ENCODE measurements at places on chromosomes 12 and 14.

GRCh38 chr12:105468464-105468863 is 138.0 kb downstream of the C12orf75 start:
- DNase-seq = no peak

GRCh38 chr12:11307143-11307542 is 3.1 kb downstream of the PRB4 start:
- DNase-seq = no peak

GRCh38 chr12:83538361-83538965 is 851.8 kb downstream of the TMTC2 start:
- DNase-seq = no peak

GRCh38 chr12:52903285-52903854 is 1.5 kb downstream of the KRT8 start:
- DNase-seq = peak; percentile 51

DNA sequence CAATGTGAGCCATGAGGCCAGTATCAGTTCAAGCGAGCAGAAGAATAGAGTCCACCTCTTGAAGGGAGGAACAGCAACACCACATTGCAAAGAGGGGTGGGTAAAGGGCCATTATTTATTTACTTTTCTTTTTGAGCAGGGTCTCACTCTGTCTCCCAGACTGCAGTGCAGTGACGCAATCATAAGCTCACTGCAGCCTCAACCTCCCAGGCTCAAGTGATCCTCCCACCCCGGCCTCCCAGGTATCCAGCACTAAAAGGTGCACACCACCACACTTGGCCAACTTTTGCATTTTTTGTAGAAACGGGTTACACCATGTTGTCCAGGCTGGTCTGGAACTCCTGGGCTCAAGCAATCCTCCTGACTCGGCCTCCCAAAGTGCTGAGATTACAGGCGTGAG is 42.9 kb upstream of the CIT start:
- no peak for DNase-seq

- DNase-seq = no peak
Measured at GRCh38 chr12:46900734-46901463, 75.1 kb upstream of the SLC38A4 start.

DNA sequence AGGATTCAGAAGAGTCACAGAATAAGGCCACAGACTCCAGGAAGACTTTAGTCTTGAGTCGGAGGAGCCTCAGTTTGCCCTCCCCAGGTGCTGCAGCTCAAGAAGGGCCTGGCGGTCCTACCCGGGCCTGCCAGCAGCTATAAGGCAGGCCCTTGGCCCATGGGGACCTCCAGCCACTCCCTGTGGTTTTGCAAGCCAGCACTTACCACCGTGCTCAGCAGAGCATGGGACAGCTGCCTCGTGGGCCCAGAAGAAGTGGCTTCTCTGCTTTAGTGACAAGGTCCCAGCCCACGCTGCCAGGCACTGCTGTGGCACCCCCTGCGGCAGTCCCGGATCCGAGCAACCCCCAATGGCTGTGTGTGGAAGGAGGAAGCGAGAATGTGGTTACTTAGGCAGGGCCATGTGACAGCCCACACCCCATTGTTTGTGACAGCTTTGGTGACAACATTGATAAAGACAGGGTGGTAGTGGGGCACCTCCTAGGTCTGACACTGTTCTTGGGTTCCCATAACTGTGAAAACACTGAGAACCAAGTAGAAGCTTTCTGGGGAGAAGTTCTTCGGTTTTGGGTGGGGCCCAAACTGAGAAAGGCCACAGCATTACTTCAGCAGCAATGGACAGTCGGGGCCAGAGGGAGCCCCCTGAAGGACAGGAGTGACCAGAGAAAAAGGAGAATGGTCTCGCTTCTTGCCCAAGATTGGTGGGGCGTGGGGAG is at the start of gene SELPLG:
SELPLG (minus strand) TSS at position 361 of the 715 bp plus-strand sequence. CDS start 9,587 bp downstream, outside the sequence.
- peak; percentile 74 for DNase-seq

DNA sequence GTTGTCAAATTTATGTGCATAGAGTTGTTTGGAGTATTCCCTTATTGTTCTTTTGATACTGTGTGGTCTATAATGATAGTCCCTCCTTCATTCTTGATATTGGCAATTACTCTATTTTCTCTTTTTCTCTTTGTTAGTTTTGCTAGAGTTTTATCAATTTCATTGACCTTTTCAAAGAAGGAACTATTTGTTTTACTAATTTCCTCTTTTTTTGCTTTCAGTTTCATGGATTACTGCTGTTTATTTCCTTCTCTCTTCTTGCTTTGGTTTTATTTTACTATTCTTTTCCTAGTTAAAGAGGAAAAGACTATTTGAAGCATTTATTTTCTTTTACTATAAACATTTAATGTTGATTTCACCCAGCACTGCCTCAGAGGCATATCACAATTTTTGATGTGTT is 250.9 kb upstream of the PELI2 start:
- no peak for DNase-seq

DNA sequence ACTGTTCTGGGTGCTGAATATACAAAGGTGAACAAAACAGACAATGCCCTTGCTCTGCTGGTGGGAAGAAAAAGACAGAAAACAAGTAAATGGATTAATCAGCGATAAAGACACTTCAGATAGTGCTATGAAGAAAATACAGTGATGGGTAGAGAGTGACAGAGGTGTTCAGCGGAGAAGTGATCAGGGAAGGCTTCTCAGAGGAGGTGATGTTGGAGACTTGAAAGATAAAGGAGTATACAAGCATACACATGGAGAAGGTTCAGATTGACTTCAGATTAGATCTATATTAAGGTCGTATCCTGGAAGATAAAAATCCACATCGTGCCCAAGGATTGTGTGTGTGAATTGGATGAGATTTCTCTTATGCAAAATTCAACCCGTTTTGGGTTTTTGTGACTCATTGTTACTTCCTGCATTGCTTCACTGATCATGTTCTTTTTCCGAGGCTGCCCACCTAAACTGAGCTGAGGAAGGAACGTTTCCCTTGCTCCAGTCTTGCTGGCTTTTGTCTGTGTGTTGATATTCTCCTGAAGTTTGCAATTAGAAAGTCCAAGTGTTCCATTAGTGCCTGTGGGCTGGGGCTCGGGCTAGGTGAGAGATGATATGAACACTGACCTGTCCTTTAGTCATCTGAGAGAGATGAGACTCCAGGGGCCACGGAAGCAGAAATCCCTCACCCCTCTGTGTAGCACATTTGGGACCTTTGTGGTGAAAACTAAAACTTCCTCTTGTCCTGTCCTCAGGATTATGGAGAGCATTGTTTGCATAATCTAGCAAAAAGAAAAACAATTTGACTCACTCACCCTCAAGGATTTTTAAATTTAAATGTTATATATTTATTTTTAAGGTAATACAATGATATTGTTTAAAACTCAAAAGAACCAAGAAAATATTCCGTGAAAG is 27.6 kb downstream of the PLXNC1 start:
- no peak for DNase-seq

GRCh38 chr12:57899010-57899662 is 42.2 kb upstream of the ATP23 start:
- no peak for DNase-seq

- no peak for DNase-seq
Measured at GRCh38 chr12:120262852-120263747, 2.4 kb downstream of the PXN start.

- DNase-seq = no peak
Measured at GRCh38 chr12:92233346-92234015, 87.8 kb upstream of the BTG1 start.

DNA sequence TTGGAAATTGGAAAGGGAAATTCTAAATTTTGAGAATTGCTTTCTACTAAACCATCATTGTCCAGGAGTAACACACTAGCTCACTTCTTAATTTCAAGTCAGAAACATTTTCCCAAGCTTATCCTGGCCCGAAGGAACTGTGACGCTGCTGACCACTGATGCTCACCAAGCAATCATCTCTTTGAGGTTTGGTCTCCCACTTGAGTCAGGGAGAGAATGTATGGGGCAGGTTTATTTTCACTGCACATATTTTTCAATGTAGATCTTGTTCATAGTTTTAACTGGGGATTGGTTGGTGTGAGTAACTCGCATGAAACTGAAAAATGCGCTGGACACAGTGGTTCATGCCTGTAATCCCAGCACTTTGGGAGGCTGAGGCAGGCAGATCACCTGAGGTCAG is 12.9 kb upstream of the RNASE10 start:
- no peak for DNase-seq

DNA sequence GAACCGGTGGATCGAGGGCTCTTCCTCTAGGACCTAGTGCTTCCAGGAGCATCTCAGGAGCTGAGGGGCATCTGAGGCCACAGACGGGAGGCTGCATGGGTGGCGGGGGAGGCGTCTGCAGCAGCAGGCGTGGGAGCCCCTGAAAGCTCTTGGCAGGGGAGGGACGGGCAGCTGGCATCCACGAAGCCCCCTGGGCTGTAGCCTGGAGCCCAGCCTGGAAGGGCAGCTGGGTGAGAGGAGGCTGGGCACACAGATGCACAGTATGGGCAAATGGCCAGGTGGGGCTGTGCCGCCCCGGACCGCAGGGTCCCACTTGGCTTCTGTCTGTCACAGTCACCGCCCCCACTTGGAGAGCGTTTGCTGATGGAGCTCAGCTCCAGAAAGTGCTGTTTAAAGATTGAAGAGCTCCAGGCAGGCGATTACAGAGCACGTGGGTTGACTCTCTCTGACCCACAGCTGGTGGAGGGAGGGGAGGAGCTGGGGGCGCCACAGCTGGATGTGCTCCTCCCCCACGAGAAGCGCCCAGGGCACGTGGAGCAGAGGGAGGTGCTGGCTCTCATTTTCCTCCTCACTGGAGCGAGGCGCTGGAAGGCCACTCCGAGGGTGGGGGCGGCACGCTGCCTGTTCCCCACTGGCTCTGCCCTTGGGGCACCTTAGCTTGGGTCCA is 155.0 kb upstream of the C14orf180 start:
- DNase-seq = no peak

GRCh38 chr12:49885118-49885517 is 18.6 kb downstream of the FAIM2 start:
- DNase-seq = no peak

- DNase-seq = no peak
Measured at GRCh38 chr14:103353362-103353761, 19.3 kb downstream of the EIF5 start.

- DNase-seq = no peak
Measured at GRCh38 chr12:74111688-74112360, 425.8 kb upstream of the ATXN7L3B start.

GRCh38 chr14:55843718-55844403 is 263.9 kb downstream of the KTN1 start:
- no peak for DNase-seq

- no peak for DNase-seq
Measured at GRCh38 chr14:53967606-53968005, 11.0 kb upstream of the BMP4 start.

DNA sequence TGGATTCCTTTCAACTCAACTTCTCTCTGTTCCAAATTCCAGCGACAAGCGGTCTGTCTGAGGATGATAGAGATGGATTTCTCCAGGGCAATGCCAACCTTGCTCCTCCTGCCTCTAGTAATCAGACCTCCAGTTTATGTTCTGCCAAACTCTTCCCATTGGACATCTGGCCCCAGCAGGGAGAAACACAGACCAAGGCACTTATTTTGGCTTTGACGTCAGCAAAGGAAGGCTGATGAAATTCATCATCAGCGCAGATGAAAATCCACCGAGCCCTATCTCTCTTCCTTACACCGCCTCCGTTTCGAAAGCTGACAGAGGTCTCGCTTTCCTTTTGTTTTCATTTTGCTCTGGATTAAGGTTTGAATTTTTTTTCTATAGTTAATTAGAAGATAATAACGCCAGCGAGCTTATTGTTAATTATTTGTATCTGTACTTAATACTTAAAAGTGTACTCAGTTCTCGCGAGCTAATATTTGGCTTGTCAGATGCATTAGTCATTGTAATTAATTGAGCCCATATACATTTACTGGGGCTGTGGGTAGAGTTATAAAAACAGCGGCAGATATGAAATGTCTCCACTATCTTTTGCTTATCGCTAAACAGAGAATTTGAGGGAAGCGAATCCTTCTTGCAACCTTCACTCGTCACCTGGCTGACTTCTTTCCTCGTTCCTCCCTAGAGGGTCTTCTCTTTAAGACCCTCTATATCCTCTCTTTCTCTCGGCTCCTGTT is 35.9 kb upstream of the MED13L start:
- DNase-seq = no peak

- no peak for DNase-seq
Measured at GRCh38 chr12:39441189-39441962, 1.5 kb downstream of the KIF21A start.

GRCh38 chr14:94344389-94344788 is 21.3 kb upstream of the SERPINA6 start:
- no peak for DNase-seq

- DNase-seq = no peak
Measured at GRCh38 chr12:82896979-82897378, 210.3 kb downstream of the TMTC2 start.

- DNase-seq = no peak
Measured at GRCh38 chr12:47206450-47207339, 126.9 kb upstream of the AMIGO2 start.

DNA sequence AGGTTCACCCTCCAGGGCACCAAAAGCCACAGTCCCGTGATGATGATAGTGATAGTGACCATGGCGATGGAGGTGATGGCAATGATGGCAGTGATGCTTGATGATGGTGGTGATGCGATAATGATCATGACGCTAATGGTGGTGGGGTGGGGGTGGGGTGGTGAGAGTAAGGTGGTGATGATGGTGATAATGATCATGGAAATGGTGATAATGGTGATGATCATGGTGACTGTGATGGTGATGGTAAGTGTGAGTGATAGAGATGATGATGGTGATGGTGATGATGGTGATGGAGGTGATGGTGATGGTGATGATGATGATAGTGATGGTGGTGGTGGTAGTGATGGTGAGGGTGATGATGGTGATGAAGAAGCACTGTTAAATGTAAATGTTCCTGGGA is 96.9 kb downstream of the SYNE3 start:
- no peak for DNase-seq

DNA sequence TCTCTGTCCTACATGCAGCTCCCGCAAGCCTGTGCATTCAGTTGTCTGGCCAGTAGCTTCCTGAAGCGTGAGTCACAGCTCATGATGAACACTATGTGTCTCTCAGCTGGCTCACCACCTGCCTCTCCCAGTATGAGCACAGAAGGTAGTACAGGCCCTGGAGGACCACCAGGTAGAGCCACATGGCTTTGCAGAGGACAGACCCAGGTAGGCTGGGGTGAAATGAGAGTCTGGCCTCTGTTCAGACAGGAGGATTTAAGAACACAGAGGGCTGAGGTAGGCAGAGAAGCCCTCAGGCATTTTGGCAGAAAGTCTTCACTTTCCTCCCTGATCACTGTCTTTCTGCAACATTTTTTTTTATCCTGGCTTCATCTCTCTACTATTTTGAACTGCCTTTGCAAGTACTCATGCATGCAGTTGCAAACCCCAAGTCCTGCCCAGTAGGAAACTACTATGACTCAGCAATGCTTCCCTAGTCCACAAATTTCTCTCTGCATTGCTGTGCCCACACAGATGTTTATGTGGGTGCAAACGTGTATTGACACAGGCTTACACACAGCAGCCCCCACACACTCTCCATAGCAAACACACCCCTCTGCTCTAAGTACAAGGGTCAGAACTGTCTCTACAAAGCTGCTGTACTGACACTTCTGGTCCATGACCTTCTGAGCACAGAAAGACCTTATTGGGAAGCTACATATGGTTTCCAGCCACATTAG is 7.2 kb upstream of the SDR9C7 start:
- no peak for DNase-seq
